ENCODE measurements at places on chromosomes 1 and 21.
A peak's percentile ranks its signal among the peaks of the same experiment; 100 is the strongest.

GRCh38 chr1:211267204-211267857 lies 8.2 kb downstream of the RCOR3 start:
- no peak for DNase-seq

- DNase-seq: no peak
Observed at GRCh38 chr1:27966402-27967105, 6.8 kb downstream of the XKR8 start.

DNA sequence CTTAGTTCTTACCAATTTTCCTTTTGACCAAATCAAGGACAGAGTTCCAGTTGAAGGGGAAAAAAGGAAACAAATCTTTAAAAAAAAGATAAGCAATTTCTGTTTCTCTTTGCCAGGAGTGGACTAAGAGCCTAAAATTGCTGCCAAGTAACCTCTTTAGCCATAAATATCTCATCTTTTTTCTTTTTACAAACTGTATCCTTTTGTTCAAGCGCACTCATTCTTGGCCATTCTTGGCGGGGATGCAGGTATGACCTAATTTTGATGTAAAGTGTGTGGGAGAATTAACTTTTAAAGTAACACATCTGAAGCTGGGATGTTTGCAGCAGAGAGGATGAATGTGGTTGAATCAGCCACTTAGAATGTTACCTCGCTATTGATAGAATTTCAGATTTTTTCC lies 13.4 kb upstream of the KIF1B start:
- DNase-seq: no peak

- DNase-seq: no peak
Observed at GRCh38 chr21:33708874-33709273, 66.6 kb downstream of the ITSN1 start.

DNA sequence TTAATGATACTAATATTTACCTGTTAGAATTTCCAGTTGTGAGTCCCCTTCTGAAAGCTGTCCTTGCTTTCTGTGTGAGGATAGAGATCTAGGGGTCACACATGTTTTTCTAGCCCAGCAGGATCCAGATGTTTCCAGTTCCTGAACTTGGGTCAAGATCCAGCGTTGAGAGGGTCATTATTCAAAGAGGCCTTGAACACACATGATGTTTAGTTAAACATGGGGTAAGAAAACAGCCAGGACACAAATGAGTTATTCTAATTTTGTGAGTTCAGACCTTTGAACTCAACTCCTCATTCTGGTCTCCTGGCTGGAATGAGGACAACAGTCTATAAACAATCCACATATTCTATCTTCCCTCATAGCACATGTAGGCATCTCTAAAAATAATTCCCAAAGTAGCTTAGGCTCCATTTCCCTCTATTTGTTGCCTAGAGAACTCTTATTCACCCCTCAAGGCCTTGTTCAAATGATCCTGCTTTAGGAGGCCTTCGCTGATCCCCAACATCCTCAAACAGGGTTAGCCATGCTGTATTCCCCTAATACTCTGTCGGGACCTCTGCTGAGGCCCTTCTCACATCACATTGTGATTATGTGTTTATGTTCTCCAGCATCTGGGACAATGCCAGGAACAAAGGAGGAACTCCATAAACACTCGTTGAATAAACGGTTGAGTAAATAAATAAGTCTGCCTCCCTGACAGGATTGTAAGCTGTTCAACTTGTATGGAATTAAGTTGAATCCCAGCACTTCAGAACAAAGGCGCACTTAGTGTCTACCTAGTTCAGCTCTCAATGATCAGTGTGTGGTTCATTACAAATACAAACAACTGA lies 15.0 kb upstream of the KCNN3 start:
- no peak for DNase-seq

- no peak for DNase-seq
Observed at GRCh38 chr1:183096894-183097293, 73.7 kb downstream of the LAMC1 start.

GRCh38 chr1:231508497-231508896 lies 20.0 kb upstream of the TSNAX start:
- no peak for DNase-seq

DNA sequence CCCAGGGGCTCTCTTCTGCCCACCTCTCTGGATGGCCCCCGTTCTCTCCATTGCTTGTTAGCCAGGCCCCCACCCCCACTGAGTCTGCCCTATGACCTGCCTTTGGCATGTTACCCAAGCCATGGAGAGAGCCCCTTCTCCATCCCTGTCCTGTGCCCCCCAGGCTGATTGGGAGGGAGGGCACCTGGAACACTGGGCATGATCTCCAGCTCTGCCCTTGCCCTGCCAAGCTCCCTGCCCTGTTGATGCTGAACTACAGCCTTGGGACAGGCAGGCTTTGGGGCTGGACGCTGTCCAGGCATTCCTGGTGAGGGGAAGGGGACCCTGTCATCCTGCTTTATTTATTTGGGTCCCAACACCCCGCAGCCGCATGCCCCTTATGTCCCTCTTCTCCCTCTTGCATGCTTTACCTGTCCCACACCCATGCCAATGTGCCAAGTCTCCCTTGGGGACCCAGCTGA lies 10.7 kb downstream of the TRIM46 start:
- DNase-seq: peak; percentile 15

DNA sequence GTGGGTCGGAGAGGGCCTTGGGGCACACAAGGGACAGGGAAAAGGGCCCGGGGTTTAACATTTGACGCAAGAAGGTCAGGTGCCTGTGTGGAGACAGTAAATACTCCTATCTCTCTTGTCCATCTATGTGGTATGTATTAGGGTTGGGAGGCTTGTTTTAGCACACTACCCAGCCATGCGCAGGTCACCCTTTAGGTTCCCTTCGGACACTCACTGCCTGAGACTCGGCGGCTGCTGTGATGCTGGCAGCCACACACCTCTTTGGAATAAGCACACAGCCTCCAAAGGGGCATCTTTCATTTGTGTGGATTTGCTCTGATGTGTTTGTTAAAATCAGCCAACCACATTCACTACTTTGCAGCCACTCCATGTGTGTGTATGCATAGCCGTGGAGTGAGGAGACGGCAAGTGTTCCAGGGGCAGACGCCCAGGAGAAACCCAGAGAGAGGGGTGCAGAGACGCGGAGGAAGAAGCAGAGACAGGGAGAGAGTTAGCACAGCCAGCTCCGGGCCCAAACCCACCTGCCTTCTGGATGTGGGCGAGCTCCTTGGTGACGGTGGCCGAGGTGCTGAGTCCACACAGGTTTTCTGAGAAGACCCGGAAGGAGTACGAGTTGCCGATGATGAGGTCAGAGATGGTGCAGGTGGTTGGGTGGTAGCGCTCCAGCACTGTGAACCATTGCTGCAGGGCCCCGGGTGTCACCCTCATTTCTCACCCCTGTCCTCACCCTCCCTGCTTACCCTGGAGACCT lies 5.7 kb downstream of the MYBPH start:
- no peak for DNase-seq

Measured in left cardiac atrium (tissue), 4 donors.